Stimulated activated CD4-positive, alpha-beta T cell treated with anti-CD3 and anti-CD28 coated beads, Interleukin-4, amount 100 ng/mL, for 4 hours (primary cell): ENCODE measurements at places on chromosomes 3 and 15.

GRCh38 chr15:48400086-48400485, 68.9 kb downstream of the DUT start:
- no peak for DNase-seq

DNA sequence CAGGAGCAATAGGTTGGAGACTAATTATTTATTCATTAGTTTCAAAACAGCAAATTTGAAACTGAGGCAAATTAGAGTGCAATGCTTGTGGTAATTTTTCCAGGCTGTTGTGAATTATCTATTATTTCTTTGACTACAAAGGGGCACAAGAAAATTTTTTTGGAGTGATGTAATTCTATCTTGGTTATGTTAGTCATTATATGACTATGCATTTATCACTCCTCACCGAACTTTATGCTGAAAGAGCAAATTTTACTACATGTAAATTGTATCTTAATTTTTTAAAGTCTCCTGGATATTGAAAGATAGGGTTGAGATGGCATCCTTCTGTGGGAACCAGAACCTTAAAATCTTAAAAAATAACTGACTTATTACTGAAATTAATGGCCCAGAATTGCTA, 320.0 kb upstream of the ROBO1 start:
- no peak for DNase-seq

DNA sequence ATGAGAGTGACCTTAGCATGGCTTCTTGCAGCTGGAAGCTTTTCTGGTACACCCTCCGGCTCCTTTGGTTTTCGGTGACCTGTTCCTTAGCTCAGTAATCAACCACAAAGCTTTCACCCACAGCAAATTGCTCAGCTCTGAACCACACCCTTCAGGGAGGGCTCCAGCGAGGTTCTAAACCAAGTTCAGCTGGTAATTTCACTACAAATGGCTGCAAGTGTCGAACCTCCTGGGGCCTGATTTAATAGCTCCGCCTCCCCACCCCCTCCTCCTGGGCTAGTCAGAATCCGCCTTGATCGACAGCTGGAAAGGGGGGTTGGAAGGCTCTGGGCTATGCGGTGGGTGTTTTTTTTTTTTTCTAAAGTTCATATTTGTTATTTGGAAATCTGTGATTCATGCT, 150.9 kb upstream of the MCTP2 start:
- no peak for DNase-seq

GRCh38 chr3:63395960-63396359, 117.9 kb downstream of the SYNPR start:
- no peak for DNase-seq

GRCh38 chr3:184676927-184677326, 34.9 kb downstream of the MAGEF1 start:
- DNase-seq = no peak

DNA sequence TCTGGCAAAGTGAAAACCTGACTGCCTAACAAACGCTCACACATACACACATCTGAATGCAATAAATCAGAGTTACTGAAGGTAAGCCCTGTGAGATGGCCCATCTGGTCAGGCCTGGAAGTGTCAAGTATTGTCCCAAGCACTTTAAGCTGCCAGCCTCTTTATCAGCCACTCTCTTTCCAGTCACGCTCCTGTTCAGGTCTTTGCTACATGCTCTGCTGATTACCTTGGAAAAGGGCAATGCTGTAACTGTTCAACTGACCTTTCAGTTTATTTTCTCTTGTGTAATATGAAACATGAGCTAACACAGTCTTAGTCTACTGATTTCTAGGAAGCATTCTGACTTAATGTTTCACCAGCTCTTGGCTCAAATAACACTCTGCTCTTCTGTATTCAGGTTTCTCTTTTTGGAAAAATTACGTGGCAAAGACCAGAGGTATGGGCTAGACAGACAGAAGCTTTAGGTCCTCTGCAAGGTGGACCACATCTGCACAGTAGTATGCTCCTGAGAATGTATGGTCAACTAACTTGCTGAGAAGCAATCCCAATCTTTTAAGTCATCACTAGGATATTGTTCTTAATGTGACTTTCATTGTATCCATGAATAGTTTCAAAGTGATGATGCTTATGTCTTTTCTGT, 44.5 kb downstream of the GBE1 start:
- DNase-seq = no peak

DNA sequence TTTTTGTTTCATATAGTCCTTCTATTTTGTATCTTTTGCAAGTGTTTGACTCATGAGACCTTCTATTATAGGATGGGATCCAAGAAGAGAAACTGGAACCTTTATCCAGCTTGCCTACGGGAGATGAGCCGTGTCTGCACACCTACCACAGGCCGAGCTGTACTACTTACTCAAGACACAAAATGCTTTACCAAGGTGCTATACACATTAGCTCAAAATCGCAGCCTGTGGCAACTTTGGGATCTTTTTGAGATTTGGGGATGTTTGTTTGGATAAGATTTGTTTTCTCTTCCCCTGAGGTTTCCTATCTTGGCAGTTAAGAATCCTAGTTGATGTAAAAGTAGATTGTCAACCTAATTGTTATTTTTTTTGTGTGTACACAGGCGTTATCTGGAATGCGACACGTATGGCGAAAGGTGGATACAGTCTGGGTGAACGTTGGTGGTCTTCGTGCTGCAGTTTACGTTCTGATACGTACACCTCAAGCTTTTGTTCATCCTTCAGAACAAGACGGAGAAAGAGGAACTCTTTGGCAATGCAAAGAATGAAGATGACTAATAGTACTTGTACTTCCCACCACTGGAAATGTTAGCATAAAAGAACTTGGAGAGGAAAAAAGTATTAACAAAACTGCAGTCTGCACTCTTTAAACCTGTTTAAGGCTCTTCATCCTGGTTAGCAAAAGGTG, 13.1 kb upstream of the SETD5 start:
- no peak for DNase-seq

DNA sequence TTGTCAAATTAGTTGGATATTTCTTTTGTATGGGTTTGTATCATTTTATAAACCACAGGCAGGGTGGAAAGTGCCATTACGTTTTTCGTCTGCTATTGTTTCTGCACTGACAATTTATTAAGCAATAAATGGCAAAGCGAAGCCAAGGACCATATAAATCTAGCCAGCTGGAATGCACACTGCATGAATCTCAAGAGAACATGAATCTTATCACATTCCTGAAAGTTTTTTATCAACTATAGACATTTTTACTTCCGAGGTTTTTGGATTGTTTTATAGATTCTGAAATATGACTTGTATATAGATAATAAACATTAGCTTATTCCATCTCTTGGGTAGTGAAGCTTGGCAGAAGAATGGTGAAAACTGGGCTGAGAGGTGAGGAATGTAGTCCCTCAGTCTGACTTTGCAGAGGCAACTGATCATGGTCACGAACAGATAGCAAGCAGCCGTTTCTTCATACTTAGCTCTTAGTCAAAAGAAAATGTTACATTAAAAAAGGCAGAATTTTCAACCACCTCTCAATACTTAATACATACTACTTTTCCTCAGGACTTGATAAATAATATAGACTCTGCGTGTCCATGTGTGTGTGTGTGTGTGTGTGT, 102.7 kb downstream of the OSBPL10 start:
- no peak for DNase-seq

GRCh38 chr3:144624656-144625055, 653.0 kb downstream of the DIPK2A start:
- no peak for DNase-seq

DNA sequence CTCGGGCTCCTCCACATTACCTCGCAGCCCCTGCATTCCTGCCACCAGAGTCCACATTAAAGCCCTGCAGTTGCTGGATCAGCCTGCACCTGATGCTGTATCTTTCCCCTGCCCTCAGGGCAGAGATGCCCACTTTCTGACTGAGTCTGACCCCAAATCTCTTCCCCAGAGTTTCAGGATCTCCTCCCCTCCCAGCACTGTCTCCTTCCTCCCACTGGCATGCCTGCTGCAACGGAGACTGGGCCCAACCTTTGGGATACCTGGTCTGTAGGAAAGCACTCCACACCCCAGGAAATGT, 20.6 kb upstream of the GP9 start:
- no peak for DNase-seq

GRCh38 chr3:16064642-16065414, 109.7 kb upstream of the GALNT15 start:
- no peak for DNase-seq

- no peak for DNase-seq
Measured at GRCh38 chr3:31891876-31892455, 89.1 kb downstream of the OSBPL10 start.

- DNase-seq = no peak
Measured at GRCh38 chr3:45345846-45346580, 42.4 kb upstream of the LARS2 start.

DNA sequence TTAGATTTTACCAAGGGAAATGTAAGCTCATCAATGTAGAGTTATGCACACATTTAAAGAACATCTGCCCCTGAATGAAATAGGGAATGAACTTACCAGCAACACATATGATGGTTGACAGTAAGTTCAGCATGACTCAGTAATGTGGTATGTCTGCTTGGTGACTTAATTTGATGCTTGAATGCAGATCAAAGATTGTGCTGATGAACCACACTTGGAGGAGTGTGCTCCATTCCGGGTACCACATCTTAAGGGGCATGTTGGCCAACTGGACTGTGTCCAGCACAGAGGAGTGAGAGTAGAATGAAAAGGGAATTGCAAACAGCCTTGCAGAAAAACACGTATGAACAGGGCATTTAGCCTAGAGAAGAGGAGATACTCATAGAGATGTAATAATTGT, 171.0 kb upstream of the RARB start:
- no peak for DNase-seq

- peak; percentile 93 for DNase-seq
Measured at GRCh38 chr3:177359593-177360357, 162.5 kb upstream of the TBL1XR1 start.

GRCh38 chr15:69652293-69652692, 199.7 kb downstream of the RPLP1 start:
- DNase-seq = no peak

DNA sequence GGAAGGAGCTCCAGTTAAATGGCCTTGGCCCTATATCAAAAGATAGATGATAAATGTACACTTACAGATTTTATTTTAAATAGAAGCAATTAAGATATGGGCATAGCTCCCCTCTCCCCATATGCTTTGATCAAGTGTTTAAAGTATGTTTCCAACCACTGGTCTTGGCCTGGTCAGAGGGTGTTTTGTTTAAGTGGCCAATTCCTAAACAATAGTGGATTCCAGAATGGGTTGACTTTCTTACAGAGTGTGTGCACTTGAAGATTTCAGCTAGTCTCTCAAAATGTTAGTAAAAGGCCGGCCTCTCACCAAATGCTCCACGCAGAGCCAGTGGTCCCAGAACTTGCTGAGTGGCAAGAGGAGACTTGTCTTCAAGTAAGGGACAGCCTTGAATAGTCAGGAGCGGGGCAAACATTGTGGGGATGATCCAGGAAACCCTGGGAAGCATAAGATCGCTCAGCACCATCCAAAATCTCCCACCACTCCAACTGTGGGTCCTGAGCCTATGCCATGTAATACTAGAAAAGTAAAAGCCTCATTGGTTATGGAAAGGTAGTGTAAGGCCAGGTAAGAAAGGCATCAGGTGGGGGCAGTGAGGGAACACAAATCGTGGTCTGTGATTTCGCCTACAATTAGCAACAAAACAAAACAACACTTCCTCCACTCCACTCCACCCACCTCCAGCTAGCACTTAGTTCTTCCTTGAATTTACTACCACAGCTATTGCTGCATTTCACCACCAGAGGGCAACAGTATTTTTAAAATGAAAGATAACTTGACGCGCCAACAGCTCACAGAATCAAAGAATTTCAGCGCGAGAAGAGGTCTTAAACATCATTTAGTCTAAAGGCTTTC, 4.8 kb downstream of the RARRES1 start:
- DNase-seq = peak; percentile 17

DNA sequence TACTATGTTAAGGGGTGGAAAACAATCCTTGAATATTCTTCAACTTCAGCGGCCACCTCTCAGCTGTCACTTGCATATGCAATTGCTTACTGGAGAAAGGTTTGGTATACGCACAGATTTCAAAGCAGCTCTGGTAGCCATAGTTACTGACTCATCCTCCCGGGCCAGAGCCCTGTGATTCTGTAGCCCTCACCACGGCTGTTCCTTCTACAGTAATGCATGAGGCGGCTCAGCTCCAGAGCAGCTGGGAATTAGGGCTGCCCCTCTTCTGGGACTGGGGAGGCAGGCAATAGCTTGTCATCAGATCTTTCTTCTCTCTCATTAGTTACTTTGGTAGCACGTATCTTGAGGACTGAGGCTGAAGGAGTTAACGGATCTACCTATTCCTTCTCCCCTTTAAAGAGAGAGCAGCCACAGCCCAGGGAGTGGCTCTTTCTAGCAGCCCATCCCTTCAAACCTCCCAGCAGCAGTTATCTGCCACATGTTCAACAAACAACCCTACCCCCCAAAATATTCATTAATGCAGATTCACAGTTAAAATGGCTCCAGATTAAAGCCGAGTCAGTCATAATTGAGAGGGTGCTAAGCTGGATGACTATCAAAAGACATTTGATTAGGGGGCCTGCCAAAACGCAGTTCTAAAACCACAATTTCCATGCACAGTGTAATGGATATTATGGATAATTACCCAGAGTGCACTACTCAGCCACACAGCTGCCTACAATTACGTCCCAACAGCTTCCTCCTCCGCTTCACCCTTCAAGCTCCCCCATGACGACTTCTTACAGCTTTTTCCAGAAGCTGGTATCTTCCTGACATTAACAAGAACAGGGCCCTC, 54.7 kb downstream of the ETV5 start:
- DNase-seq = no peak

DNA sequence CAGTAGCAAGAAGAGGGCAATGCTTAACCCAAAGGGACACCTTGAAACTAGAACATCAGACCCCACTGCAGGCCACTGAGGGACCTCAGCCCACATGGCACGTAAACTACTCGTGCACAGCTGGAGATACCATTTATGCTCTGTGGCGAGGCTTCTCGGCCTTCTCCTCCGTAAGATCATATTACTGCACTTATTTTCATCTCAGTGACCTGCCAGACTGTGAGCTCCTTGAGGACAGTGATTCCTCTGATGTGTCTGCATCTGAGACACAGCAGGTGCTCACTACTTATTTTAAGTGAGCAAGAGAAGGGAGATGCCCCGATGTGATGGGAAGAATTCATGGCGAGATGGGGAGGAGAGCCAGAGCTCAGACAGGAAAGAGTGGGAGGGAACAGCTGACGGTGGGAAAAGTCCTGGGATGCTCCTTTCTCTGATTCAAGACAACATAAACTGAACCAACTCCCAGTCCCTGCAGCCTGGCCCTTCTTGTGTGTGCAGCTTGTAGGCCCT, 137.6 kb downstream of the RPLP1 start:
- no peak for DNase-seq

GRCh38 chr15:41633609-41634008, 26.6 kb upstream of the MGA start:
- no peak for DNase-seq

DNA sequence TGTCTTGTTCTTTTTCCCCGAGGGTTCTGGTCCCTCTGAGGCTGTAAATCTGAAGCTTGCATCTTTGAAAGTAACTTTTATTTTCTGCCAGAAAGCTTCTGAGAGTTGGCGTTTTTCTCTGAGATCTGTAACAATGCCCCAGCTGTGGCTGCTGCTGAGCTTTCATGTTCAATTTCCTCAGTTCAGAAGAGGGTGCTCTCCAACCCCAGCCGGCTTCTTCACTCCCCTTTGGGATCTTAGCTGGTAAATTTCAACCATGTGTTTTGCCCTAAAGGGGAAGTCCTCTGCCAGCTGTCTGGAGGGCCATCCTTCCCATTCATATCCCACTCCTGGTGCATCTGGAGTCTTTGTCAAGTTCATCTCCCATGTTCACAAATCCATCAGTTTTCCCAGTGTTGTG, 18.3 kb upstream of the CFAP100 start:
- no peak for DNase-seq

- no peak for DNase-seq
Measured at GRCh38 chr3:186094271-186094670, 14.6 kb downstream of the ETV5 start.
